Hypothalamus (tissue), 51 donors: ENCODE measurements at places on chromosomes 2 and 18.

DNA sequence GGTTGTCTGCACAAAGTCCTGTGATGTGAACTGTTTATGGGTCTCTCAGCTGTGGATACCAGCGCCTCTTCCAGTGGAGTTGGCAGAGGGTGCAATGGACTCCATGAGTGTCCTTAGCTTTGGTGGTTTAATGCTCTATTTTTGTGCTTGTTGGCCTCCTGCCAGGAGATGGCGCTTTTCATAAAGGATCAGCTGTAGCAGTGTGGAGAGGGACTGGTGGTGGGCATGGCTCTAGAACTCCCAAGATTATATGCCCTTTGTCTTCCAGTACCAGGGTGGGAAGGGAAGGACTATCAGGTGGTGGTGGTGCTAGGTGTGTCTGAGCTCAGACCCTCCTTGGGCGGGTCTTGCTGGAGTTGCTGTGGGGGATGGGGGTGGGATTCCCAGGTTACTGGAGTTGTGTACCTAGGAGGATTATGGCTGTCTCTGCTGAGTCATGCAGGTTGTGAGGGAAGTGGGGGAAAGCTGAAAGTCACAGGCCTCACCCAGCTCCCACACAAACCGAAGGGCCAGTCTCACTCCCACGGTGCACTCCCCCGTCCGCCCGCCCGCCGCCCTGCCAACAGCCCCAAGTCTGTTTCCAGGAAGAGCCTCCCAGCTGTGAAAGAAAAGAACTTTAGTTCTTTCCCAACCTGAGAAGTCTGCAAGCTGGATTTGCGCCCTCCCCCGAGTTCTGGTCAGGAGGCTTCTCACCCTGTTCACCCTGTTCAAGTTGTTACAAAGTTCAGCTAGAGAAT is 108.1 kb downstream of the MARCO start:
- no peak for DNase-seq

- no peak for DNase-seq
These were observed 59.4 kb upstream of the SH3RF3 start for GRCh38 chr2:109069331-109070194.

DNA sequence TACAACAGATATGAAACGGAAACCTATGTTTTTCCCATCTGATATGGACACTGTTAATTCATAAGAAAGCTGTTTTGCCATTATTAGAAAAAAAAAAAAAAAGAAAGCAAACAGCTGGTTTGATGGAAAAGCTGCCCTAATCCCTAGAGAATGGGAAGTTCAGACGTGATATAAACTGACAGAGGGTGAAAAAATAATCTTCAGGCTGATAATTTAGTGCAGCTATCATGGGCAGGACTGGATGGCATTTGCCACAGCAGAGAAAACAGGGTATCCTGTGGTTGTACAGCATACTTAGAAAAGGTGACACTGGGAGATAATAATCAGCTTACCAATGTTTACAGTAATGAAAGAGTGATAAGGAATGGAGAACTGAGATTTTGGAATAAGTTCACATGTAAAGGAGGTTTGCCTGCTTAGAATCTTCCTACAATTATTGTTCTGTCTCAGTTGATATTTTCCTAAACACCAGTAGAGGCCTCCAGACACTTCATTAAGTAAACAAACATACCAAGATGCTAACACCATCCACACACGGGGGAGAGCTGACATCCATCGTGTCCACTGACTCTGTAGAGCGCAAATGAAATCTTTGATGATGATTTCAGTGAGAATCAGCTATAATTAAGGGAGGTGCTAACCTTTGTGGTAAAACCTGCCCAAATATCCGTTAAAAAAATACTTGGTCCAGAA is 211.6 kb upstream of the MMADHC start:
- no peak for DNase-seq

DNA sequence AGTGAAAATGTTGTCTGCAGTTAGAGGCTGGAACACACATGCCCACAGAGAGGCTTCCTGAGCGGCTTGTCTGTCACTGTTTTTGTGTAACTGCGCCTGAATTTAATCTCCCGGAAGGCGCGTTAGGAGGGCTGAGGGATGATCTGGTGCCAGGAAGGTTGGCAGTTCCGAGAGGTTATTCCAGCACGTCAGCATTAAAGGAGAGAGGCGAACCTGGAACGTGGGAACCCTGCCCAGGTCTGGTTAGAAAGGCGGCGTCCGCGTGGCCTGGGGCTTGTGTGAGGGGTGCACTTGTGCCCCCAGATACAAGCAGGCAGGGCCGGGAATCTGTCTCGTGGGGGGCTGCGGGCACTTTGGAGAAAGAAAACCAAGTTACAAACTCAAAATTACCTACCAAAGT is 75.3 kb downstream of the NFATC1 start:
- no peak for DNase-seq

- no peak for DNase-seq
These were observed 18.7 kb upstream of the MTCL1 start for GRCh38 chr18:8686611-8687010.

DNA sequence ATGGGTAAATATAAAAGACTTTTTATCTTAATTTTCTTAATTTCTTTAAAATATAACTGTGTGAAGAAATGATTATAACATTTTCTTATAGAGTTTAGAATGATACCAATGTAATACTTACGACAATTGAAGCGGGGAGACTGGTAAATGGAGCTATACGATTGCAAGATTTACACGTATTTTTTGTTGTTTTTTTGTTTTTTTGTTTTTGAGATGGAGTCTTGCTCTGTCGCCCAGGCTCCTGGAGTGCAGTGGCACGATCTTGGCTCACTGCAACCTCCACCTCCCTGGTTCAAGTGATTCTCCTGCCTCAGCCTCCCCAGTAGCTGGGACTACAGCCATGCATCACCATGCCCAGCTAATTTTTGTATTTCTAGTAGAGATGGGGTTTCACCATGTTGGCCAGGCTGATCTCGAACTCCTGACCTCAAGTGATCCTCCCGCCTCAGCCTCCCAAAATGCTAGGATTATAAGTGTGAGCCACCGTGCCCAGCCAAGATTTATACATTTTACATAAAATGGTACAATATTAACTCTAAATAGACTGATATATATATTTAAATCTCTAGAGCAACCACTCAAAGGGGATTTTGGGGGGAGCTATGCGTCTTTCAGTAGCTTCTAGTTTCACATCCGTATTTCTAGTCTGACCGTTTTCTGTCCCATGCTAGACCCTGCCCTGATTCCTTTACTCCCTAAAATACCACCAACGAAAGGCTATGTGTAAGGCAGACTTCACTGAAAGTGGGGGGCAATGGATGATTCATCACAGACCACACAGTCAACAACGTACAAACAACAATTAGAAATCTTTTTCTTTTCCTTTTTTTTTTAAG is 28.2 kb upstream of the ATG16L1 start:
- no peak for DNase-seq

DNA sequence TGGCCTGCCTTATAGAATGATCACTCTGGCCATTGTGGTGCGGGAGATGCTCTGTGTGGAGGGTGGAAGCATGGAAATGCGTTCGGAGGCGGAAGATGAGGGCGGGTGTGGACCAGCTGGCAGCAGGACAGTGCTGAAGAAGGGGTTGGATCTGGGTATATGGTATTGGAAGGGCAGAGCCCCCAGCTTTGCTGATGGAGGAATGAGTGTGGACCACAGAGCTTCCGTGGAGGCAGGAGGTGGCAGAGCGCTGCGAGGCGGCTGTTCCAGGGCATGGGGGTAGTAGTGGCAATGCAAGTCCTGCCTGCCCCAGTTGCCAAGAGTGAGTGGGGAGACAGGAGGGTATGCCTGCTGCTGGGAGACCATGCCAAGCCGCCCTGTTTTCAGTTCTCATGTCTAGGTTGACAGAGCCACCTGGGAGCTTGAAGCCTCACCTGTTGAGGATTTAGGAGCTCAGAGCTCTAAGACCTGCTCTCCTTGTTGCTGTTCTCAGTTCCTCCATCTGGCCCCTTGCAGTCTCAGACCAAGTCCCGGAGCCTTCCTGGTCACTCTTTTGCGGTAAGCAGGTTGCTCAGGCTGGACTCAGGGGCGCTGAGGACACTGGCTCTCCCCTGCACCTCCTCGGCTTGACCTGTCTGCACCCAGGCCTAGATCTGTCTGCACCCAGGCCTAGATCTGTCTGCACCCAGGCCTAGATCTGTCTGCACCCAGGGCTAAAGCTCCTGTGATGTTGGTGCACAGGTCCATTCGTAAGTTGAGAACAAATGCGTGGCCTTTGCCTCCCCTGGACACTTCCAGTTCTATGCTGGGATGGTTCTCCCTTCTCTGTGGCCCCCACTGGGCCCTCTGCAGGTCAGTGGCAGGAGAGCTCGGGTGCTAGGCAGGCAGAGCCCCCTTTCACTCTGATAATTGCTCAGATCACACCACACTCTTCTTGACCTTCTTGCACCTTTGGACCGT is 290.5 kb upstream of the HS6ST1 start:
- DNase-seq = no peak

GRCh38 chr2:10303694-10304378 is 1.1 kb downstream of the HPCAL1 start:
- no peak for DNase-seq

DNA sequence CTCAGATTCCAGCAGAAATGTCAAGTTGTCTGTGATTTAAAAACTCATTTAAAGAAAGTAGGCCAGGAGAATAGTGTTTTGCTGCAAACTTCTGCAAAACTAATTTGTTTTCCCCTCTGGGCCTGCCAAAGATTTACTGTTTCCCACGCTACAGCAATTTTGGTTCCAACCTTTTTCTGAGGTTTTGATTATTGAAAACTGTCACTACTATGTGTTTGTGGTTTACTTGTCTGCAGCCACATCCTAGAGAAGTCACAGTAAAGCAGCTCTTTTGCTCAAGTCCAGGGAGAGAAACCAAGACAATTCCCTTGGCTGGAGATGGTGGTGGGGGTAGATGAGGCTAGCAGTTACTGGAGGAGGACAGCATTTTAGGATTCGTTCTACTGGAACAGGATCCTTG is 12.8 kb downstream of the IL1R2 start:
- DNase-seq = no peak

DNA sequence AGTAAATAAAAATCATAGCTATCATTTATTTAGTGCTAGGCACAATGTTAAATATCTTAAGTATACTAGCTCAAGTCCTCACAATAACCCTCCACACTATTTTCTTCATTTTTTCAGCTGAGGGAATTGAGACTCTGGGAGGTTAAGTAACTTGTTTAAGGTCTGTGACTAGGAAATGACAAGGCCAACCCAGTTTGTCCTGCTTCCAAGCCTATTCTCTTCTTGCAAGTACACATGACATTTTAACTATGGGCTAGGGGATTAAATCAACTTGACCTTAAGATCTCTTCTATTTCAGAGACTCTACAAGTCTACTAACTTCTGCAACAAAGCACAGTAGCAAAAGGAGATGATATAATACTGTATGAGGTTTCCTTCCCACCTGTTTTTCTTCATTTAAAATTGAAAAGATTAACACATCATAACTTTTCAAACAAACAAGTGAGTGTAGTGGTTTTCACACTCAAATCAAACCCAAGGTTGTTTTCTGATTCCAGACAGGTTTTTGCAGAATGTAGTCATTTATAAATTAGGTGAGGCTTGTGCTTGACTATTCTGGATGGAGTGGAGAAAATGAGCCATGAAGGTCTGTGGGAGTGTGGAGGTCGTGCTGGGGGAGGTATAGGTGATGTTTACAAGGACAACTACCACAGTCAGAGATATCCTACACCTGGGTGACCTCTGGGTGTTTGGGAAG is 57.0 kb downstream of the CD28 start:
- DNase-seq = no peak

- no peak for DNase-seq
These were observed 69.4 kb upstream of the SMAD7 start for GRCh38 chr18:49020129-49020528.

- DNase-seq = no peak
These were observed 663.6 kb upstream of the NRXN1 start for GRCh38 chr2:51695531-51695930.

- DNase-seq = no peak
These were observed 202.8 kb upstream of the COPS8 start for GRCh38 chr2:236882930-236883329.

DNA sequence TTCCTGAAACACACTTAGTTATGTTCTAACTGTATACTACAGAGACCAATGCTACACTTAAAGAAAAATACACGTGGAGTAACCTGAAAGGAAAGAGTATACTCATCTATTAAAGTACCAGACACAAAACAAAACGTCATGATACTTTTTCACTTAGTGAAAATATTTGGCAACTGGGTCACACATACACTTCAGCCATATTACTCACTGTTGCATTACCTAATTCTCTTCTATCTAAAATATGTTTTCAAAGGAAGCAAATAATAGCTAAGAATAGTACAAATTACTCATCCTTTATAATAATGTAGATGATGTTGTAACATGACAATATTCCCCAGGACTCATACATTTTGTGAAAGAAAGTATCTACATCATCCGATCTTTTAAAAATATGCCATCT is 76.5 kb upstream of the EPB41L3 start:
- DNase-seq = no peak

- no peak for DNase-seq
These were observed 116.3 kb upstream of the HAAO start for GRCh38 chr2:42908518-42909200.

DNA sequence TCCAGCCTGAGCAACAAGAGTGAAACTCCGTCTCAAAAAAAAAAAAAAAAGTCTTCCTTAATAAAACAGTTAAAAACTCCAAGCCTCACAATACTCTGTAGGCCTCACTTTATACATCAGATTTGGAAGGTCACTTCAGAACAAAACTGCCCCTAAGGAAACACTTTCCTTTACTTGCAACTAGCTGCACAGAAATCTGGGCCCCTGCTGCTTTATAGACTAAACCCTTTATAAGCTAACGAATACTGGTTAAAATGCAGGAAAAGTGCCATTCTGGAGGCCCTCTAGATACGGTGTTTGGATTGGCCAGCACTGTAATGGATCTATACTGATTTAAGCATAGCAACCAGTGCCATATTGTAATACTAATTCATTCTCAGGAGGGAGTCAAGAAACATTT is 1.5 kb downstream of the ABHD1 start:
- DNase-seq = no peak

- DNase-seq = no peak
These were observed 1.8 kb downstream of the SALL3 start for GRCh38 chr18:78981394-78981831.

DNA sequence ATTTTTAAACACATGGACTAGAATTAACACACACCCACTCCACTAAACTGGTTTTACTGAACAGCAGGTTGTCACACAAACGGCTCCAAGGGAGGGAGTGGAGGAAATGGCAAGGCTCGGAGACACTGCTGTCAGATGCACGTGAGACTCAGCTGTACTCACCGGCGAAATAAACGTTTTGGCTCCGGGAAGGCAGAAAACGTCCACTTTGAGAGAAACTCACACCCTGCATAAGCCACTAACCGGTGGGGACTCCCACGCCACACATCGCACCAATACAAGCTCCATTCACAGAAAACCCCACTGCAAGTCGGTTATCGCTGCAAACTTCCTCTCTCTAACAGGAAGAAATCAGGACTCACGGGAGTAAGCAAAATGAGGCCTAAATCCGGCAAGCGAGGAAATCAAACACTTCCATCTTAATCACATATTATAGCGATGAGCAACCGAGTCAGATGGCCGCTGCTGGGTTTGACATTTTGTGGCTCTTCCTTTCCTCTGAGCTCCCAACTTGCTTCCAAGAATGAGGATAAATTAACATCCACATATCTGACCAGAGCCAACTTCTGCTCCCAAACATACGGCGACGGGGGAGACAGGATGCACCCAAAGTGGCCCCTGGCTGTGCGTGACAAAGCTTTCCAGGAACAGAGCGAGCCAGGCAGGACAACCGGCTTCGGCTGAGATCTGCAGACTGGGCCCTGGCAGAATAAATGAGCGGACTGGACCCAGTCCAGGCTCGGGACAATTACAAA is 63.5 kb downstream of the HDAC4 start:
- DNase-seq = no peak

GRCh38 chr18:23412351-23412964 is 40.6 kb upstream of the RIOK3 start:
- DNase-seq = no peak
